Epithelial cell of alveolus of lung (primary cell): ENCODE measurements at places on chromosomes 6 and 20. TPM values are rescaled to one million over a fixed set of nuclear protein-coding genes. Genes with fewer than 3 reads are reported as not detected.

The KCNK16 gene
- not detected in 2 replicates for total RNA-seq

The FLRT3 gene
- 4.8 and 7.7 TPM in 2 replicates for total RNA-seq

The RNF39 gene
- total RNA-seq, result not detected in 2 replicates

The DDO gene
- 0.08 and 0.65 TPM in 2 replicates for total RNA-seq

The HSPA1L gene
- 0.48 and 0.78 TPM in 2 replicates for total RNA-seq

The NKX2-4 gene
- total RNA-seq, result not detected in 2 replicates

The HSD17B8 gene
- total RNA-seq, result 4.9 and 16.4 TPM in 2 replicates

The SAPCD1 gene
- not detected in 2 replicates for total RNA-seq

The PKIG gene
- 65.7 and 68.3 TPM in 2 replicates for total RNA-seq

The MARCKS gene
- 121 and 182 TPM in 2 replicates for total RNA-seq

The CLPSL2 gene
- total RNA-seq, result not detected in 2 replicates

The MTFR2 gene
- total RNA-seq, result 3.1 and 8.0 TPM in 2 replicates

The ADGRF4 gene
- 0.91 TPM in 1 of 2 replicates, not detected in the other for total RNA-seq

The GNMT gene
- not detected in 2 replicates for total RNA-seq

The INSM1 gene
- total RNA-seq, result not detected in 2 replicates

The PHACTR3 gene
- total RNA-seq, result 0.26 TPM in 1 of 2 replicates, not detected in the other

The C6orf15 gene
- total RNA-seq, result 0.65 TPM in 1 of 2 replicates, not detected in the other

The TAAR1 gene
- not detected in 2 replicates for total RNA-seq

The ECT2L gene
- total RNA-seq, result not detected in 2 replicates

The WFDC5 gene
- not detected in 2 replicates for total RNA-seq

The ECHDC1 gene
- 51.8 and 61.2 TPM in 2 replicates for total RNA-seq

The SLC17A3 gene
- not detected in 2 replicates for total RNA-seq

The SYCP2 gene
- total RNA-seq, result 0.08 and 0.52 TPM in 2 replicates

The EGFL8 gene
- total RNA-seq, result 1.0 and 9.7 TPM in 2 replicates

The FAM184A gene
- 0.26 and 0.48 TPM in 2 replicates for total RNA-seq

The GABRR1 gene
- total RNA-seq, result not detected in 2 replicates

The FAXC gene
- total RNA-seq, result 2.2 and 3.8 TPM in 2 replicates

The RWDD2A gene
- total RNA-seq, result 2.5 and 6.2 TPM in 2 replicates

The RCAN2 gene
- 5.3 and 5.9 TPM in 2 replicates for total RNA-seq

The TGM2 gene
- 221 and 262 TPM in 2 replicates for total RNA-seq

The EYA2 gene
- 0.24 and 1.2 TPM in 2 replicates for total RNA-seq

The ANKS1A gene
- 7.4 and 15.0 TPM in 2 replicates for total RNA-seq

The CDYL gene
- 16.0 and 18.7 TPM in 2 replicates for total RNA-seq

The ENPP1 gene
- total RNA-seq, result 3.6 and 5.2 TPM in 2 replicates

The C20orf202 gene
- total RNA-seq, result not detected in 2 replicates

The TRAPPC3L gene
- not detected in 2 replicates for total RNA-seq

The SCP2D1 gene
- not detected in 2 replicates for total RNA-seq

The KCNK15 gene
- not detected in 2 replicates for total RNA-seq

The HLA-DRB1 gene
- total RNA-seq, result not detected in 2 replicates

The SRSF12 gene
- total RNA-seq, result 0.48 and 1.0 TPM in 2 replicates

The PAX1 gene
- total RNA-seq, result not detected in 2 replicates

The OR12D3 gene
- total RNA-seq, result not detected in 2 replicates

The ETV7 gene
- total RNA-seq, result 0.48 and 1.3 TPM in 2 replicates

The DEFB124 gene
- not detected in 2 replicates for total RNA-seq

The SIRPB1 gene
- 0.78 TPM in 1 of 2 replicates, not detected in the other for total RNA-seq

The PAK5 gene
- not detected in 2 replicates for total RNA-seq

The ADGRF1 gene
- not detected in 2 replicates for total RNA-seq

The TSBP1 gene
- total RNA-seq, result not detected in 2 replicates

The BNIP5 gene
- not detected in 2 replicates for total RNA-seq

The KCNK17 gene
- total RNA-seq, result not detected in 2 replicates

The MGME1 gene
- total RNA-seq, result 7.9 and 12.5 TPM in 2 replicates

The CST2 gene
- 0.56 TPM in 1 of 2 replicates, not detected in the other for total RNA-seq

The TRIM40 gene
- total RNA-seq, result not detected in 2 replicates

The ZMYND8 gene
- total RNA-seq, result 18.8 and 24.6 TPM in 2 replicates

The BPIFB1 gene
- not detected in 2 replicates for total RNA-seq

The COL9A1 gene
- total RNA-seq, result not detected in 2 replicates

The SLC22A16 gene
- not detected in 2 replicates for total RNA-seq
